Activated CD4-positive, alpha-beta T cell treated with anti-CD3 and anti-CD28 coated beads, Interleukin-2, Interleukin-4, amounts not matched to agents 100 ng/mL and 50 ng/mL, durations not matched to agents 16 hours and 8 hours (primary cell): ENCODE measurements at places on chromosomes 16 and 17.

DNA sequence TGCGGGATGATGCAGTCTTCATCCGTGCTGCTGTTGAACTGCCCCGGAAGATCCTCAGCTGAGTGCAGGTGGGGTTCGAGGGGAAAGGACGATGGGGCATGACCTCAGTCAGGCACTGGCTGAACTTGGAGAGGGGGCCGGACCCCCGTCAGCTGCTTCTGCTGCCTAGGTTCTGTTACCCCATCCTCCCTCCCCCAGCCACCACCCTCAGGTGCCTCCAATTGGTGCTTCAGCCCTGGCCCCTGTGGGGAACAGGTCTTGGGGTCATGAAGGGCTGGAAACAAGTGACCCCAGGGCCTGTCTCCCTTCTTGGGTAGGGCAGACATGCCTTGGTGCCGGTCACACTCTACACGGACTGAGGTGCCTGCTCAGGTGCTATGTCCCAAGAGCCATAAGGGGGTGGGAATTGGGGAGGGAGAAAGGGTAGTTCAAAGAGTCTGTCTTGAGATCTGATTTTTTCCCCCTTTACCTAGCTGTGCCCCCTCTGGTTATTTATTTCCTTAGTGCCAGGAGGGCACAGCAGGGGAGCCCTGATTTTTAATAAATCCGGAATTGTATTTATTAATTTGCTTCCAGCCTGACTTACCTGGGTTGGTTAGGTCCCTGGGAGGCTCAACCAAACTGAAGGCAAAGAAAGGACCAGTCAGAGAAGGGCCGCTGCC, 5.8 kb downstream of the TRAF4 start:
- no peak for DNase-seq

DNA sequence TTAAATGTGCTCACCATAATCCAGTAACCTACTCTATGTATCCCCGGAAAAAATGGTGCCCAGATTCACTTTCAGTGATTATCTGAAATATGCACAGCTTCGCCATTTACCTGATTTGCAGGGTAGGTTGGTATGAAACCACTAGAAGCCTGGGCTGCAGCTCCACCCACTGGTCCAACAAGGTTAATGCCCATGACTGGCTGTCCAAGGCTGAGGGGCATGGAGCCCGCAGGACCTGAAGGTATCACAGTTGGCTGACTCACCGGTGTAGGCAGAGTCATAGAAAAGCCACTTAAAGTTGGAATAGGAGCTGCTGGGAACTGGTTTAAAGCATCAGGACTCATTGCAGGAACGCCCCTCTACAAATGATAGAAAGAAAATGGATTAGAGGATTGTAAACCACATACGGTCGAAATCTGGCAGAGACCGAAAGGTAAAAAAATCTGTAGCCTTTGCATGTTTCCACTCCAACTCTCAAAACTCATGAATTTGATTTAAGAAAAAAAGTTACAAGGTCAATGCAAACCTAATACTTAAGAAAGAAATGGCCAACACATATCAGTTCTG, 38.6 kb downstream of the SYNRG start:
- no peak for DNase-seq

GRCh38 chr16:50326835-50327465, 41.8 kb downstream of the BRD7 start:
- peak; percentile 86 for DNase-seq

DNA sequence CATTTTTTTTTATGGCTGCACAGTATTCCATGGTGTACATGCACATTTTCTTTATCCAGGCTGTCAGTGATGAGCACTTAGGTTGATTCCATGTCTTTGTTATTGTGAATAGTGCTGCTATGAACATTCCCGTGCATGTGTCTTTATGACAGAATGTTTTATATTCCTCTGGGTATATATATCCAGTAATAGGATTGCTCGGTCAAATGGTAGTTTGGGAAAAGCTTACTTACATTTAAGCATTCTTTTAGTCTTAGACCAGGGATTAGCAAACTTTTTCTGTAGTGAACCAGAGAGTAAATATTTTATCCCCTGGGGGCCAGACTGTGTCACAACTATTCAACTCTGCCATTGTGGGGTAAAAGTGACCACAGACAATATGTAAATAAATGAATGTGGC, 40.2 kb downstream of the MED13 start:
- DNase-seq: no peak

- no peak for DNase-seq
Observed at GRCh38 chr17:32156656-32157055, 14.4 kb downstream of the RHOT1 start.

GRCh38 chr17:37729905-37730304, 15.0 kb downstream of the HNF1B start:
- no peak for DNase-seq

- no peak for DNase-seq
Observed at GRCh38 chr16:68233085-68233834, 2.7 kb downstream of the ESRP2 start.

GRCh38 chr17:53628011-53628410, 194.7 kb upstream of the KIF2B start:
- DNase-seq: no peak

GRCh38 chr17:64147110-64148016, 17.4 kb upstream of the ERN1 start:
- peak; percentile 49 for DNase-seq

- DNase-seq: no peak
Observed at GRCh38 chr16:81601601-81602255, 157.1 kb downstream of the CMIP start.

DNA sequence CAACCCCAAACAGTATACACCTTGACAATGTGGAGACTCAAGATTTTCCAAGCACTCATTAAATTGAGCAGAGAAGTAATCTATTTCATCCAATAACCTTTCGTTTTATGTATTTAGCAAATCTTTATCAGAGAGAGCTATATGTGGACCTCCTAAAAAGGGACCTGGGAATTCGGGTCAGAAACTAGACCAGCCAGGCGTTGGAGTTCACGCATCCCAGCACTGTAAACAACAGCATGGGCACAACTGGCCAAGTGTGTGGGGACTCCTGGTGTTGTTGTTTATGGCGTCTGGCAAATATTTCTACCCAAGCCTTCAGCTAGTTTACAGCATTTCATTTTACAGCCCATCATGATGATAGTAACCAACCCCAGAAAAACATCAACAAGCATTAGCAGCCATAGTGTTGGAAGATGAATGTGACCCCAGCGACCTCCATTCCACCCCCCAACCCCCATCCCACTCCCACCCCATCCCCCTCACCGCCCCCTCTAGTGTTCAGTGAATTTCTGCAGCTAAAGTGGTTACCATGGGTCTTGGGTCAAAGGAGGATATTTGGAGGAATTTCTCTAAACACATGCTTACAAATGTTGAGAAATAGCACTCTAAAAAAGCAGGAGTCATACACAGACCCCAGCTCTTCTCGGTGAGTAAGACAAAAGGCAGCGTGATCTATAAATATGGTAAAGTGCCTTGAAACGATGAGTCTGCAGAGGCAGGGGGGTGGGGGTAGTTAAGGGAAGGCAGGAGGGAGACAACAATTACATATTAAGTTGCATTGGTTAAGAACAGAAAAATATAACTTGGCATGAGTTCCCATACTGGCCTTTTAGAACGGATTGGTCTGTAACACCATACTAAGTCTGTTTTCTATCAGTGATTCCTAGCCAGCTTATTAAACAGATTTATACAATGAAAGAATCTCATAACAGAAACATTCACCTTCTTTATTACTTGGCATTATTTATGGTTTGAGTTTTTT, 91.4 kb upstream of the TBX2 start:
- DNase-seq: no peak

DNA sequence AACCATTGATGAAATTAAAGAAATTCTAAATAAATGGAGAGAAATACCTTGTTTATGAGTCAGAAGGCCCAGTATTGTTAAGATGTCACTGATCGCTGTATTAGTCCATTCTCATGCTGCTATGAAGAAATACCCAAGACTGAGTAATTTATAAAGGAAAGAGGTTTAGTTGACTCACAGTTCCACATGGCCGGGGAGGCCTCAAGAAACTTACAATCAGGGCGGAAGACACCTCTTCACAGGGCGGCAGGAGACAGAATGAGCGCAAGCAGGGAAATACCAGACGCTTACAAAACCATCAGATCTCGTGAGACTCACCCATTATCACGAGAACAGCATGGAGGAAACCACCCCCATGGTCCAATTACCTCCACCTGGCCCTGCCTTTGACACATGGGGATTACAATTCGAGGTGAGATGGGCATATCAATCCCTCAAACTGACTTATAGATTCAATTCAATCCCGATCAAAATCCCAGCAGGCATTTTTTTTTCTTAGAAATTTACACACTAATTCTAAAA, 157.2 kb downstream of the ENGASE start:
- no peak for DNase-seq

DNA sequence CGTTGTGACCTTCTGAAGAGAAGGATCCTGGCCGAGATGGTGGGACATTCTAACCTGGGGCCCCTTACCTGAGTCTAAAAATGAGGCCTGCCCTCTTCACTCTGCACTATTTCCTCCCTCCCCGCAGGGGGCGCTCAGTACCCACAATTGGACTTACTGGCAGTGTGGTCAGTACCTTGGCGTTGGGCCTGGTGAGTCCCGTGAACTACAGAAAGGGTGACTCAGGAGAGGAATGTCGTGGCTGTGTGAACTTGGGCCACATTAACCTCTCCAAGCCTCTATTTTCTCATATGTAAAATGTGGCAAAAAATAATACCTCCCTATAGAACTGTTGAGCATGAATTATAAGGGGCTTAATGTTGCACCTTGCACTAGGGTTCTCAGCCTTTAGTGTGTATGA, 3.9 kb downstream of the RSAD1 start:
- DNase-seq: peak; percentile 83

- DNase-seq: no peak
Observed at GRCh38 chr17:76274112-76274956, 9.2 kb downstream of the UBALD2 start.

DNA sequence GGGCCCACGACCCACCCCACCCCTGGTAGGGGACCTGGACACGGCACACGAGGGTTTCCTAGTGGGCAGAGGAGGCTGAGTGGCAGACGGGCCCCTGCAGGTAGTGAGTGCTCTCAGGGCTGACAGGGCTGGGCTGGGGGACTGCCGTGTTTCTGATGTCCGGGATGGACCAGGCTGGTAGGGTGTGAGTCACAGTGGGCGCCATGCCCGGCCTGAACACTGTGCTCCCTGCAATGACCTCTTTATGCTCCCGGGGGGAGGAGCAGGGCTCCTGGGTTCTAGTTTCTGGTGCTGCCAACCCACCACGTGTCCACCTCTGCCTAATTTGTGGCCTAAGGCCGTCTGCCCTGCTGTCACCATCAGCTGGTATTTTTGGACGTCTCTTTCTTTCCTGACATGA, 26.3 kb downstream of the ARHGAP23 start:
- no peak for DNase-seq

DNA sequence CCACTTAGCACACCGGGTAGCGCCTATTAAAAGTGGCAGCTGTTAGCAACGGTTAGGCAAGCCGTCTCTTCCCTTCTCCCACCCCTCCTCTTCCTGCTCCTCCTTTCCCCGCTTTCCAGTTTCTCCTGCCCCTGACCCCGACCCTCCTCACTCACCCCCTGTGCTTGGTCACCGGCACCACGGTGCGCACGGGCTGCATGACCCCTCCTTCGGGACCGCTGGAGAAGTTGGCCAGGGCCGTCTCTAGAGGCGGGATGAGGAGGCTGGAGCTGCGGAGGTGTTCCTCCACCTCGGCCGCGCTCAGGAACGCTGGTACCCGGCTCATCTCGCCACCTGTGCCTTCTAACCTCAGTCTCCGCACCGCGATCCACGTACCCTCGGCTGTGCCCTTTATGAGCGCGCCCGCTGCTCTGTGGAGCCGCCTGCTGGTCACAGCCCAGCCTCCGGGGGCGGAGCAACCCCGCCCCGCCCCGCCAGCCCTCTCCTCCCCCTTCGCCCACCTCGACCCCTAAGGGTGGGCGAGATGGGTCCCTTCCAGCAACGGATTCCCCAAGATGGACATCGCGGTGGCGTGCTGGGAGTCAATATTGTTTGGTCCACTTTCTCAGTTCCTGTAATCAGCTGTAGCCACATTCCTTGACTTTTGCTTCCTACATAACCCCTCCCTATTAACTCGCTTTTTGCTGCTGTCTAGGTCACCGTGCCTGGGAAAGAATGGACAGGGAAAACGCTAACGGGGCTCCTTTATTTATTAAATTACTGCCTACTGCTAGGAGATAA, at the start of gene CRYM:
Gene CRYM (minus strand): TSS at position 364 of the 780 bp plus-strand sequence. CDS start 39 bp downstream, at position 325.
- DNase-seq: peak; percentile 28

DNA sequence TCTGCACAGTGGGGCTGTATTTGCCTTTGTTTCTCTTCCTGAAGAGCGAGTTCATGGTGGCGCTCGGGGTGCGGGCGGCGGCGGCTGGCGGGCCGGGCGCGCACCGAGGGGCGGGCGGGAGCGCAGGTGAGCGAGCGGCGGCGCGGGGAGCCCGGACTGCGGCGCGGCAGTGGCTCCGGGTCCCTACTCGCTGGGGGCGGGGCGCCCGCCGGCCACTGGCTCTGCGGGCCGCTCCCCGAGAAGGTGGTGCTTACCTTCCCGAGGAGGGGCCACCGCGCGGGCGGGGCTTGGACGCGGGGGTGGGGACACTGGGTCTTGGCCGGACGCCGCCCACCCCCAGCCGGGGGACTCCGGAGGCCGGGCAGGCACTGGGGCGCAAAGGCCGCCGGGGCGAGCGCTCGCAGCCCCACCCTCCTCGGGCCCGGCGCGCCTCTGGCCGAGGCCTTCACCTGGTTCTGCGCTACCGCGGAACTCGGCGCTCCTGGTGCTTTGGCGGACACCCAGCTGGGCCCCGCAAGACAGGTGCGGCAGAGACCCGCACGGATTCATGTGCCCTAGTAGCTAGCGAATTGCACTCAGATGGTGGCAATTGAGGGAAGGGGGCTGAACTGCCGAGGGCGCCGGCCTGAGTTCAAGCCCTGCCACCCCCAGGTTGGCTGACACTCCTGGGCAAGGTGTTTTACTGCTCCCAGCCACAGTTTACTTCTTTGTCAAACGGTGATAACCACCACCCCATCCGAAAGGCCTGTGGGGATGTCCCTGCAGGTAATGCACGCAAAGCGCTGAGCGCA, at the start of gene PPL:
Gene PPL (minus strand): TSS at position 158 of the 791 bp plus-strand sequence. CDS start 103 bp downstream, at position 55.
- no peak for DNase-seq

- DNase-seq: no peak
Observed at GRCh38 chr17:15954222-15954621, 9.3 kb downstream of the ADORA2B start.

DNA sequence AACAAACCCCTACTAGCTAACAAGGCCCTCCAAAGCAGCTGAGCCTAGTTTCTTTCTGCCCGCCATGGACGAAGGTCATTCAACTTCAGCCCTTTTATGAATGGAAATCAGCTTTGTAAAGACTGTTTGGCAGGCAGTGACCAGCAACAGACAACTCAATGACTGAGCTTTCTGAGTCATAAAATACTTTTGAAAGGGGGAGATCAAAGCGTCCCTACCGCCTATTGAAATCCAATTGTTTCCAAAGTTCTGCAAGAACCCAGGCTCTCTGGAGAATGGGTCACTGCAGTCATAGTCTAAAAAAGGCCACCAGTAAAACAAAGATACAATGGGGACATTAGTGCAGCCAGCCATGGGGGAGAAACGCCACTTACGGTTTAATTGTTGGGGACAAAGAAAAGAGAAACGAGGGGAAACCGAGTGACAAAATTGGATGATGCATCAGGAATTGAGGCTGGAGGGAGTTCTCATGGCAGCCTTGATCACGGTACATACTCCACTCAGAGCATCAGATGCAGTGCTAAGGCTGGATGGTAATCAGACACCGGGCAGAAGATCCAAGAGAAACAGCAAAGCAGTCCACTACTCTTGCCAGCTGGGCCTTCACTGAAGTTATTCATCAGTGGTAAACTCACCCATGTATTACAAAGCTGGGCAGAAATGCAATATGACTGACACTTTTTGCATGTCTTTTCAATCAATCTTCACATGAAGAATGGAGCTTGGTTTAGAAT, 9.8 kb downstream of the ADAMTS18 start:
- DNase-seq: no peak

GRCh38 chr16:20944861-20945574, 44.4 kb downstream of the LYRM1 start:
- peak; percentile 44 for DNase-seq

GRCh38 chr16:48556913-48557351, 53.0 kb downstream of the N4BP1 start:
- peak; percentile 73 for DNase-seq
